Astrocyte (in vitro differentiated cells and primary cell): ENCODE measurements at places on chromosomes 3 and 15. TPM values are rescaled to one million over a fixed set of nuclear protein-coding genes. Genes with fewer than 3 reads are reported as not detected.

DNA sequence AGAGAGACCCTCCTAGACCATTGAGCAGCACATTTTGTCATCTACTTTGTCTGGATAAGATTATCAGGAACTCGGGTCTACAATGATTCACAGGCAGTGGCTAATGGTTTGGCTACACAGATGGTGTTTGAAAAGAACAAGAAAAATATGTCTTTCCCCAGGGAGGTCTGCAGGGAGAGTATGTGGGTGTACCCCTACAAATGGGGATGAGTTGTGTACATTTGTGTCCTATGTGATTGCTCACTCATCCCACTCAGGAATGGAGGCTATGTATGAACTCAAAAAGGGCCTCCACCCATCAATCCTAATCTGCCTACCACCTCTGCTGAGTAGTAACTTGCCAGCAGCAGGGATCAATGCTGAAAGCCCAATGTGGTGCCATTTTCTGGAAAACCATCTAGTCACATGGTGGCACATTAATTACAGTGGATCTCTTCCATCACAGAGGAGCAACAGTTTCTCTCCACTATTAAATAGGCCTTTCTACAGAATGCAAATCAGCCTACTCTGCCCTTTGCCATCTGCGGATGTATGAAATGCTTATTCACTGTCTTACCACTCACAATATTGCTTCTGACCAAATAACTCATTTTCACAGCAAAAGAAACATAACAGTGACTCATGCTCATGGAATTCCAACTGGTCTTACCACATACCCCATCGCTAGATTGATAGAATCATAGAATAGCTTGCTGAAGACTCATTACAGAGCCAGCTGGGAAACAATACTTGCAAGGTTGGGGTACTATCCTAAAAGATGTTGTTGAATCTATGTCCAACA is 48.3 kb upstream of the TRIM42 start:
- peaks cover 27% of the 10 kb centered on the region for H3K4me1 ChIP-seq
- peak; percentile 99 for DNase-seq
- no peaks in the 10 kb centered on the region for H3K27me3 ChIP-seq

DNA sequence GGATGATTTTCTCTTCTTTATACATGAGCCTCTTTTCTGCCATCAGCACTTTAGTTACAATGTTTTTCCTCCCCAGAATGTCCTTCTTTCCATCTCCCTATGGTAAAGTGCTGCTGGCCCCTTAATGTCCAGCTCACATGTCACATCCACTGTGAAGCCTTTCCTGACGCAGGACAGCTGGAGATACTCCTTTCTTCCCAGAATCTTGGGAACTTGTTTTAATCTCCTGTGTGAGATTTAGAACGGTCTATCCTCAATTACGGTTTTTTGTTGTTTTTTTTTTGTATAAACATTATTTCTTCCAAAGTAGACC is 147.7 kb upstream of the TSC22D2 start:
- no peaks in the 10 kb centered on the region for H3K27me3 ChIP-seq
- H3K36me3 ChIP-seq: no peaks in the 10 kb centered on the region
- H3K27ac ChIP-seq: no peak overlapping the region
- DNase-seq: no peak

DNA sequence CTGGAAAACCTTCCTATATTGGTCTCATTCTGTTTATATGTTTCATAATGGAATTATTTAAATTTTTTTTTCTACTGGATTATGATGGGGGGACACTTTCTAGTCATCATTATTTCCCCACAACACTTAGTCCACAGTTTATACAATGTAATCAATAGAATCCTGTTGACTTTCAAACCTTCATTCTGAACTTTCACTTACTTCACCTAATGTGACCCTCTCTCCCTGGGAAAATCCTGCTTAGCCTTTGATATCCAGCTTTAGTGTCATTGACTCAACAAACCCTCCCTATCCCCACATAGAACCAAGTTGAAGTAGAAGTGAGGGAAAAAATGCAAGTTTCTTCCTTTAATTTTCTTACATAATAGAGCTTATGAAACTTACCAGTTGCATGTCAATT is 666.0 kb downstream of the MECOM start:
- H3K4me3 ChIP-seq: no peak overlapping the region
- no peaks in the 10 kb centered on the region for H3K4me1 ChIP-seq
- no peaks in the 10 kb centered on the region for H3K36me3 ChIP-seq
- no peak overlapping the region for H3K27ac ChIP-seq

Gene CCDC54
- not detected in 2 replicates for total RNA-seq

DNA sequence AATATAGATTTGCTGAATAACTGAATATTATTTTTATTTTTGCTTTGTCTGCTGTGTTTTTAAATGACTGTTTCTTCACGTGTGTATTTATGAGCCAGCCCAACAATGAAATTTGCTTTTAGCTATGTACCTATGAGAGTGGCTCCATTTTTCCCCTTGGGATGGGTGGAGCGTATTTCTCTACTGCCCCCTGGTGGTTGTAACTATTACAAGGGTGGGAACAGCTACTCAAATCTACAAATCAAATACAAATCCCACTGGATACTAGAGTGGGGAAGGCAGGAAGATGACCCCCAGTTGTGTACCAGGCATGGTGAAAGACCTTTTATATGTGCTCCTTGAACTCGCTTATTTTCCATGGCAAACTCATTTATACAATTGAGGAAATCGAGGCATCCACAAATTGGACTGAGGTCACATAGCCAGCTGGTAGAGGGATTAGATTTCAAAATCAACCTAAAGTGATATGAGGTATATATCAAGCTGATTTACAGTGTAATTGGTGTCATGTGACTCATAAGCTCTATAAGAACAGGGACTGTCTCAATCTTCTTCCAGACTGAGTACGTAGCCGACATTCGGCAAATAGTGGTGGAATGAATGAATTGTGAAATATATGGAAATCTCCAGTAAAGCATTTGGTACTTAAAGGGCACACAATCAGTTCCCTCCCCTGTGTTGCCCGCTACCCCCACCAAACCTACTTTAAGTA is 69.5 kb upstream of the VEPH1 start:
- H3K36me3 ChIP-seq: no peaks in the 10 kb centered on the region
- peak; percentile 24 for DNase-seq
- no peaks in the 10 kb centered on the region for H3K4me1 ChIP-seq
- H3K4me3 ChIP-seq: no peak overlapping the region

Gene TMEM39A
- 53.4 and 59.4 TPM in 2 replicates for total RNA-seq

GRCh38 chr15:26877831-26878230 is 11.0 kb downstream of the GABRA5 start:
- no peak overlapping the region for H3K4me3 ChIP-seq
- no peak overlapping the region for H3K27ac ChIP-seq
- no peaks in the 10 kb centered on the region for H3K27me3 ChIP-seq

- H3K4me3 ChIP-seq: no peak overlapping the region
- no peak overlapping the region for H3K27ac ChIP-seq
- no peaks in the 10 kb centered on the region for H3K4me1 ChIP-seq
- H3K36me3 ChIP-seq: no peaks in the 10 kb centered on the region
- no peak for DNase-seq
These were observed 29.2 kb downstream of the AP3B2 start for GRCh38 chr15:82680200-82681102.

DNA sequence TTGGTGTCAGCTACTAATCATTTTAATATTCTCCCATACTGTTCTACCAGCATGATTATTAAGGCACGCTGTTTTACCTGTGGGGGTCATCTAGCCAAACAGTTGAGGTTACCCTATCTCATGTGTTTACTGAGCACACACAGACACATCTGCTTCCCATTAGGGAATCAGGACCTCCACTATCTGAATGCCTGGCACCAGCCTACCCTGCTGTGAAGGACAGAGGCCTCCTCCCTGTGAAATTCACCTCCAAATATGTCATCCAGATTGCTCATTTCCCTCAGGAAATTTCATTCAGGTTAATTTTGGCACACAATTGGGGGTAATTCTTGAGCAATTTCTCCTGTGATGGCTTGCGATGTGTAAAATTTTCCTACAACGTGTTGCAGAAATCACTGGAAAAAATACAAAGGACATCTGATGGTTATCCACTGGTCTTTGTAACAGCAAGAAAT is 155.6 kb upstream of the NR2E3 start:
- H3K27ac ChIP-seq: no peak overlapping the region
- no peak for DNase-seq
- peaks cover 2% of the 10 kb centered on the region for H3K4me1 ChIP-seq
- H3K27me3 ChIP-seq: no peaks in the 10 kb centered on the region

Gene KLHDC8B
- 30.2 and 31.6 TPM in 2 replicates for total RNA-seq

Gene ERC2
- 4.1 and 7.4 TPM in 2 replicates for total RNA-seq

DNA sequence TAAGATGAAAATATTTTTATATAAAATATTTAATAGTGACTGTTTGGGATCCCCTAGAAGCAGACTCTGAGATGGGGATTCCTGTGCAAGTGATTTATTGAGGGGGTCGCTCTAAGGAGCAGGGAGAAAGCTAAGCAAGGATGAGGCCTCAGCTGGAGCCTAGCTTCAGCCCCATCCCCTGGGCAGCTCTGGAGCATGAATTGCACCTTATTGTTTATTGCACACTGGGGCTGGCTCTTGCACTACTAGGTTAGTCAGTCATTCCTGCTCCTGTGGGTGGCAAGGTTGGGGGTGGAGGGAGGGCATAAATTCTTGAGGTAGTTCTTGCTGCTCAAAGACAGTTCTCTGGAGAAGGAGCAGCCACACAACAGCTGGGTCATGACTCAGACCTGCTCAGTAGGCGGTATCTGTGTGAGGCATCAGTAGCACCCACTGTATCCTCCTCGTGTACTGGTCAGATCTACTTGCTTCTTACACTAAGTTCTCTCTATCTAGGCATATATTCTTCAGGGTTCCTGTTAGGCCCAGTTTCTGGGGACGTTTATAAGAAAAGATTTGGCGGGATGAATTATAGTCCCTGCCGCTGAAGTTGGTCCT is 27.2 kb upstream of the TNFSF10 start:
- peaks cover 14% of the 10 kb centered on the region for H3K4me1 ChIP-seq
- H3K27me3 ChIP-seq: no peaks in the 10 kb centered on the region
- DNase-seq: peak; percentile 96
- peak overlapping the region; percentile 26 for H3K27ac ChIP-seq
- H3K4me3 ChIP-seq: no peak overlapping the region

Gene MYRIP
- 0.07 TPM in 1 of 2 replicates, not detected in the other for total RNA-seq

DNA sequence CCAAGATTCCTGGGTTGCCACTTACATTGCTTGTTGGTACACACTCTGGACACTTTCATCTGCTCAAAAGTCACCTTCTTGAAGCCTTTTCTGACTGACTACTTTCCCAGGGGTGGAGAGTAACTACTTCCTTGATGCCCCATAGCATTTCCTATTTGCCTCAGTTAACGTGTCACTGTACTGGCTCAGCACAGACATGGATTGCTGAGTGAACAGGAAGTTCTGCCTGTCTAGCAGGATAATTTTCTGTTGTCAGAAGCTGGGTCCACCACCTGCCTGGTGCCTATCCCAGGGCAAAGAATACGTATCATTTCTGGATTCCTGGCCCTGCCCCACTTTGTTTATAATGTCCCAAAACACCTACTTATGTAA is 15.3 kb upstream of the ABHD17C start:
- no peak overlapping the region for H3K27ac ChIP-seq
- H3K4me3 ChIP-seq: no peak overlapping the region
- H3K27me3 ChIP-seq: no peaks in the 10 kb centered on the region
- no peaks in the 10 kb centered on the region for H3K36me3 ChIP-seq

Gene FAM227B
- total RNA-seq: 4.0 and 5.7 TPM in 2 replicates

- no peaks in the 10 kb centered on the region for H3K36me3 ChIP-seq
- no peak overlapping the region for H3K4me3 ChIP-seq
These were observed 93.0 kb upstream of the LPP start for GRCh38 chr3:188060840-188061544.

GRCh38 chr3:185353823-185354614 is 8.9 kb upstream of the MAP3K13 start:
- H3K27me3 ChIP-seq: no peaks in the 10 kb centered on the region
- no peaks in the 10 kb centered on the region for H3K36me3 ChIP-seq
- no peak overlapping the region for H3K4me3 ChIP-seq
- no peak overlapping the region for H3K27ac ChIP-seq
- DNase-seq: no peak
- H3K4me1 ChIP-seq: peaks cover 3% of the 10 kb centered on the region

- H3K4me1 ChIP-seq: peaks cover 49% of the 10 kb centered on the region
- no peak overlapping the region for H3K4me3 ChIP-seq
- H3K27ac ChIP-seq: peak overlapping the region; percentile 93
- peaks cover 28% of the 10 kb centered on the region for H3K36me3 ChIP-seq
- peak; percentile 98 for DNase-seq
- no peaks in the 10 kb centered on the region for H3K27me3 ChIP-seq
These were observed 17.6 kb downstream of the TKT start for GRCh38 chr3:53238051-53238850.

DNA sequence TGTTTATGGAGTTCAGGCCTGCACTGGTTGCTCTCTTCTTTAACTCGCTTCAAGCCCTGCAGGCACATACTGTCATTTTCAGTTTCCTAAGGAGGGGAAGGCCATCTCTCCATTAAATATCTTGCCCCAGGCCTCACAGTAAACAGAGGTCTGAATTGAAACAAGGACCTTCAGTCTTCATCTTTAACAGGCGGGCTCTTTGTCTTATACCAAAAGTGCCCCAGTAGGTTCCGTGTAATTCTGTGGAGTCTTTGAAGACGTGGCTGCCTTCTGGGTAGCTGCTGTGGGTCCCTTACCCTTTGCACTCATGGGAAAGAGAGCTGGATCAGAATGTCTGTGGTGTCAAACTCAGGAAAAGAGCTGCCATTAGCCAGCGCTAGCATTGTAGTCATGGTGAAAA is 161.2 kb downstream of the APBA2 start:
- no peak for DNase-seq
- no peaks in the 10 kb centered on the region for H3K27me3 ChIP-seq
- H3K27ac ChIP-seq: no peak overlapping the region
- peaks cover 31% of the 10 kb centered on the region for H3K4me1 ChIP-seq
- no peaks in the 10 kb centered on the region for H3K36me3 ChIP-seq

DNA sequence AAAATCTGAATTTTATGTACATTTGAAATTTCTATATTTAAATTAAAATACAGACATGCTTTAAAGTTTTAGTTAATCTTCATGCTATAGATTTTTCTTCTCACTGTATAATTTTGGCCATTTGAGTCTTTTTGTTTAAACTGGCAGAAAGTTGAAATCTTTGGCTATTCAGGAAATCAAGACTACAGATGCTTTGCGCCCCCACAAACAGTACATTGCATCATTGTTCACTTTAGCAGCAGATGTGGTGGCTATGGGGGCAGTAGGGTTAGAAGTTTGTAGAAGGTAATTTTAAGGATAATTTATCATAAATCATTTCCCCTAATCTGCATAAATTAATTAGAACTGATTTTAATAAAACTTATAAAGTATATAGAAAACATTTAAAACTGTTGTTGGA is 20.9 kb downstream of the SPPL2A start:
- H3K4me3 ChIP-seq: no peak overlapping the region
- no peak overlapping the region for H3K27ac ChIP-seq
- peak; percentile 17 for DNase-seq
- H3K36me3 ChIP-seq: peaks cover 5% of the 10 kb centered on the region

GRCh38 chr3:127820221-127820825 is 2.0 kb downstream of the MGLL start:
- H3K4me3 ChIP-seq: no peak overlapping the region
- H3K4me1 ChIP-seq: peaks cover 29% of the 10 kb centered on the region
- H3K27me3 ChIP-seq: no peaks in the 10 kb centered on the region
- no peak for DNase-seq
- no peaks in the 10 kb centered on the region for H3K36me3 ChIP-seq

DNA sequence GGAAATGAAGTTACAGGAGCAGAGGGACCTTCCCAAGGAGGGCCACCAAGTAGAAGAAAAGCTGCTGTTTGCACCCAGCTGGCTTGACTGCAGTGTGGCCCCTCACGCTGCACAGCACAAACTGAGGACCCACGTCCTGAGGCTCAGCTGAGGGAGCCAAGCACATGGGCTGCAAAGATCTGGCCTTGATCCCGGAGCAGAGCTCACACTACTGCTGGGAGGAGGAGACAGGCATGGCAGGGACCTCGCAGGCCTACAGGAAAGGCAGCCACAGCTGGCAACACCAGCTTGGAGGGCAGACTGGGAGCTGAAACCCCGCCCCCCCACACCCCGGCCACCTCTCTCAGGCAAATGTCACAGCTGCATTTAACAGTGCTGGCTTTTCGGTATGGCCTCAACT is 39.7 kb downstream of the KLHL25 start:
- no peaks in the 10 kb centered on the region for H3K27me3 ChIP-seq
- peaks cover 20% of the 10 kb centered on the region for H3K4me1 ChIP-seq
- no peaks in the 10 kb centered on the region for H3K36me3 ChIP-seq
